Psoas muscle (tissue), 8 donors: ENCODE measurements at places on chromosomes 4 and X.

DNA sequence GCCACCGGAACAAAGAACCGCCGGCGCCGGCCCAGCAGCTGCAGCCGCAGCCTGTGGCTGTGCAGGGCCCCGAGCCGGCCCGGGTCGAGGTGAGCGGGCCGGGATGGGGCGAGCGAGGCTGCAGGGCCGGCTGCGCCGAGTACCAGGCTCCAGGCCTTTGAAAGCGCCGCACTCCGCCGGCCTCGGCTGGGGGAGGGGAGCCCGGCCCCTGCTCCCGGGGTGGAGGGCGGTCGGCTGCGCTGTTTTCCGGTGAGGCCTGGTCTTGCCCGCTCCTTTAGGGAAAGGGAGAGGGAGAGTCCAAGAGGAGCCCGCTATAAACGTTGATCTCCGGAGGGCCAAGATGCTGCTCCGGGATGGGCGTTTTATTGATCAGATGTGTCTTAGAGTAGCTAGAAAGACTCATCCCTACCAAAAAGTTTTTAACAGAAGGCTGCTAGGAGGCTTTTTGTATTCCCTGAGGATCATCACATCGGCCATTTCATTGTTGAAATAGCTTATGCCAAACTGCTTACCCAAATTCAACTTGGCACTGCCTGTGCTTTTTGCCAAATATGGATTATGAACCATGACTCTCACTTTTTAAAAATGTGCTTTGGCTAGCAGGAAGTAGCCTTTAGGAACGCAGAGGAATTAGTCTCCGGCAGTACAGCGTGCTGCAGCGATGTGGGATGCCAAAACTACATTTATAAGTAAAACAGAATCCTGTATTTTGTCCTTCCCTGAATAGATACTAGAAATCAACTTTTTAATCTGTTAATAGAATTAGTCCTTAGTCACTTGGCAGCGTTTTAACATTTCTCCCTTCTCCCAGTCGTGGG lies 760 bp downstream of the TMEM165 start:
- peak; percentile 70 for DNase-seq

GRCh38 chr4:6316461-6317003 lies 46.9 kb downstream of the WFS1 start:
- DNase-seq: no peak

GRCh38 chr4:6917461-6918271 lies 8.0 kb downstream of the TBC1D14 start:
- peak; percentile 60 for DNase-seq

GRCh38 chr4:136156947-136157346 lies 1375.3 kb downstream of the PCDH18 start:
- no peak for DNase-seq

GRCh38 chrX:111652719-111653118 lies 28.3 kb upstream of the ALG13 start:
- DNase-seq: no peak

DNA sequence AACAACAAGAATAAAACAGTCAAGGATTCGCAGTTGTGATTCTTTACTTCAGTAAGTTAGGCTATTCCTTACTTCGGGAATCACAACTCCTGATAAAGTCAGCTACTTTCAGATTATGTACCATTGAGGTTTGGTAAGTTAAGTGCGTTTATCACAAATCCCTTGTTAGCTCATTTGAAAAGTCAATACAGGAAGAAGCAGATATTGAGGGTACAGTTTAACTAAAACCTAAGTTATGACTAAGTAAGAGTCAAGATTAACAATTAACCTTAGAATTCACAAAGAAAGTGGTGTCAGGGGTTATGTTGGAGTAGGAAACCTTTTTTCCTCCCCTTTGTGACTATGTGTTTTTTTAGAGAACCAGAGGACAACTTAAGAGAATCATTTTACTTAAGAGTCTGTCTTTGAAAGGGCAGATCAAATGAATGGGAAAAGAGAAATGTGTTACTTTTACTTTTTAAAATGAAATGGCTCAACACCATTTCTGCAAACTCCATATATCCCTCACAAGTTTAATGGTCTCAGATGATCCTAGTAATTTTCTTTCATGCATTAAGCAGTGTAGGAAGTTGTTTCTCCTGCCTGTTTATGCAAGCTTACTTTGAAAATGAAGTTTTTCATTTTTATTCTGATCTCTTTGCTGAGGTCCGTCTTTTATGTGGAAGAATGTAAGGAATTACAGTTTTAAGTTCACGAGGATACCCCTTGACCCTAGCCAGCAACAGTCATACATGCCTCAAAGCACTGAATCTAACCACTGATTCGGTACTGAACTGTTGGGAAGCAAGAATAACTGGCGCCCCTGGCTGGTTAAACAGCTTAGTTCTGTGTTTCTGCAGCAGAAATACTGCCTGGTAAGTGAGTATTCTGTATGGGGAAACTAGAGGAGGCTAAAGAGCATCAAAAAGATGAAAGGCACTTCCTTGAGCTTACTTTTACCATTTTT lies 211.7 kb downstream of the SLC4A4 start:
- no peak for DNase-seq

GRCh38 chr4:112287258-112287989 lies 1.7 kb upstream of the TIFA start:
- DNase-seq: no peak

- no peak for DNase-seq
These were observed 318.1 kb upstream of the CASK start for GRCh38 chrX:42241421-42241820.
